ENCODE measurements at places on chromosomes 13 and 19.
A peak's percentile ranks its signal among the peaks of the same experiment; 100 is the strongest.

- DNase-seq: no peak
Observed at GRCh38 chr13:22252281-22252830, 581.5 kb downstream of the FGF9 start.

- DNase-seq: no peak
Observed at GRCh38 chr13:106527445-106527801, 8.0 kb downstream of the EFNB2 start.

DNA sequence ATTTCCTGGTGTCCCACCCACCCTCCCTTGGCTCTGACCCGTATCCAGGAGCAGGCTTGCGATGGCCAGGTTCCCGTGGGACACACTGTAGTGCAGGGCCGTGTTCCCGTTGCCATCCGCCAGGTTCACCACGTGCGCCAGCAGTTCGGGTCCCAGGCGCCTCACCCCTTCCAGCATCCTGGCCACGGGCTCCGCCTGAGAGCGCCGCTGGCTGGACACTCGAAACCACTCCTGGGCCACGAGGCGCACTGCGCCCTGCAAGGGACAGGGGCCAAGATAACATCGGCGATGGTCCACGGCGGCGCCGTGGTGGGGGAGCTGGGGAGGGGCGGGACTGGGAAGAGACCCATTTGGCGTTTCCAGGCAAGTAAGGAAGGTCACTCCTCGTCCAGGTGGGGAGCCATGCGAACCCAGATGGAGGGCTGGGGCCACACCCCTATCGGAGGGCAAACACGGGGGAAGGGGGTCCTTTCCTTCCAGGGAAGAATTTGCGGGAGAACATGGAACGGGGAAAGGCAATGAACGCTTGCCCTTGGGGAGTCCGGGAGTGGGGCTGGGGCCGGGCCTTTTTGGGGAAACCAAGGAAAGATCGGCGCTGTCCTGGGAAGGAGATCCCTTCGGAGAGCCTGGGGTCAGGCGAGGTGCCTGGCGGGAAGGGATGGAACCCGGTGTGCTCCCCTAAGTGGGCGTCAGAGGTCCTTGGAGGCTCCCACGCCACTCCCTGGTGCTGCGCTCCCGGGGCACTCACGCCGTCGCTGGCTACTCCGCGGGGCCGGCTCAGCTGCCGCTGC, 9.9 kb downstream of the KANK3 start:
- no peak for DNase-seq

GRCh38 chr19:19817357-19817756, 4.2 kb downstream of the ZNF506 start:
- no peak for DNase-seq

- peak; percentile 89 for DNase-seq
Observed at GRCh38 chr19:38735257-38735686, 9.0 kb downstream of the CAPN12 start.

DNA sequence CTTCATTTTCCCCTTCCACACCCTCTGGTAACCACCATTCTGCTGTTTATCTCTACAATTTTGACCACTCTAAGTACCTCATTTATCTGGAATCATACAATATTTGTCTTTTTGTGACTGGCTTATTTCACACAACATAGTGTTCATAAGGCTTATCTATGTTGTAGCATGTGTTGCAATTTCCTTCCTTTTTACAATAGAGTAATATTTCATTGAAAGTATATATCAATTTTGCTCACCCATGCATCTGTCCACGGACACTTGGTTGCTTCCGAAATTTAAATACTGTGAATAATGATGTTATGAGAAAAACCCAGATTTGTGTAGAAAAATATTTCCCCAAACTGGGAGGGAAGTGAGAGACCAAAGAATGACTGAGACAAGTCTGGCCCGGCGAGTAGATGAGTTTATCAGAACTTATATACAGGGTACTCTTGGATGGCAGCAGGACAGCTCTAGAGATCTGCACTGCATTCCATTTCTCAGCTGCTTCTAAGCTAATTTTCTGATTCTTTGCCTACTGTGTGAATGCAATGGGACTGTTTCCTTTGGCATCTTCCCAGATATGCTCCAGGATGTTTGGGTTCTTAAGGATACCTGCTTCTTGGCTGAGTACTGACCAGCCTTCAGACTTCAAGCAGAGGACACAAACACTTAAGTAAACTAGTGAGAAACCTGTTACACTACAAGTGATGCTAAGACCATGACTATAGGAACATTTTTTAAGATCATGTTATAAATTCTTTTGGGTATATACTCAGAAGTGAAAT, 834.0 kb upstream of the PCDH9 start:
- no peak for DNase-seq

GRCh38 chr19:8641908-8642547, 11.6 kb downstream of the NFILZ start:
- no peak for DNase-seq
